ENCODE measurements at places on chromosomes 5 and 9.

- no peak for DNase-seq
Measured at GRCh38 chr9:6197330-6197729, 18.3 kb upstream of the IL33 start.

GRCh38 chr5:77869116-77869798 is 93.1 kb upstream of the TBCA start:
- no peak for DNase-seq

DNA sequence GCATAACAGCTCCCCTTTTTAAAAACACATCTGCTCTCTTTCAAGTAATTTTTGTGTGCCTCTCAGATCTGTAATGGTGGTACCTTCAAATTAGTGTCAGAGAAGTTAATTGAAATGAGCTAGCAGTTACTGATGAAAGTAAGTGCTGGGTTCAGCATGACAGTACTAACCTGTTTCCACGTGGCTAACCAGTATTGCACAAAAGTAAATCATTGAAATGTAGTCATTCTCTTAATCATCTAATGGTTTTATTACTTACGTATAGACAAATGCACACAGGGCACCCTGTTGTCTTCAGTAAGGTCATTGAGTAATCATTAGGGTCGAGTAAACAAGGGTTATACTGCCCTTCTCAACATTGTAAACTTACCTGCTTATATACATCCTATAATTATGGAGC is 157.8 kb upstream of the PRR16 start:
- DNase-seq = no peak

DNA sequence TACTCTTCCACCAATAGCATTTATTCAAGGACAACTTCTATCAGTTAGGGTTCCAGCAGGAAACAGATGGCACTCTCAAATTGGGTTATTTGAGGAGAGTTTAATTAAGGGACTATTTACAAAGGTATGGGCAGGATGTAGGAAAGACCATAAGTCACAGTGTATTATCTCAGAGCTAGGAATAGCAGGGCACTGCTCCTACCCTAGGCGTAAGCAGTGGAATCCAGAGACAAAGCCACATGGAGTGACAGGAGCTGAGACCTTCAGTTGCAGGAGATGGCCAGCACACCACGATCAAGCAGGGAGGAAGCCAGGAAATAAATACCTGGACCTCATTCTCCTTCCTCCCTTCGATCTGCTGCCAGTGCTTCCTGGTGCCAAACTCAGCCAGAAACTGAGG is 274.9 kb upstream of the SLC30A5 start:
- DNase-seq = no peak

DNA sequence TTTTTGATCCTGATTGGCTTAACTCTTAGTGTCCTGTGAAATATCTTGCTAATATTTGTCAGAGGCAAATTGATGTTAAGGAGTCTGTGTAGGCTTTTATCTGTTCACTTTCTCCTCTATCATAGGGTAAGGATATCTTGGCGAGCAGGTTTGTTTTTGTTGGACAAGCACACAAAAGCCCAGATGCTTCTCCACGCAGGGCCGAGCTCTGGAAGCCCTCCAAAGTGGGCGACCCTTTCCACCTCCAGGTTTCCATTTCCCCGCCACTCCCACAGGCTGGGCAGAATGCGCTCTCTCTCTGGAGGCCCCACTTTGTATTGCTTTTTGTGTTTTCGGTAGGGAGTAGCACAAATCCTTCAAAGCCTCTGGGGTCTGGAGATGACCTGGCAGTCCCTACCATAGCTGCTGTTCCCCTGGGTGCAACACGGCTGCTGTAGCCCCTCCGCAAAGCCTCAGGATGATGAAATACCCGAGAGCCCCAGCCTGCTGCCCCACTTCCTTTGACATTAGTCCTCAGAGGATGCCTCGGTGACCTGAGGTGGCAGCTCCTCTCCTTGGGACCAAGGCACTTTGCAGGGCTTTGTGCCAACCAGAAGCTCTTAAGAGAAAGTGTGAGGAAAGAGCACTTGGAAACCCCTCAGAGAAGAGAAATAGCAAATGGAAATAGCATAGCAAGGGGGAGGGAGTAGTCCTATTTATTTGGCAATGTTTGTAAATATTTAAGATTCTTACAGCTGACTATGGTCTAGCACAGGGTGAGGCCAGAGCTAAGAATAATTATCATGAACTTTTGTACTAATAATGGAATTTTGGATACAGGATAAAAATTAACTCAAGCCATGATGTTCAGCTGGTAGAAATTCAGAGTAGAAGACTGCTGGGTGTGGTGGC is 122.8 kb downstream of the ARHGEF28 start:
- DNase-seq = peak; percentile 79

DNA sequence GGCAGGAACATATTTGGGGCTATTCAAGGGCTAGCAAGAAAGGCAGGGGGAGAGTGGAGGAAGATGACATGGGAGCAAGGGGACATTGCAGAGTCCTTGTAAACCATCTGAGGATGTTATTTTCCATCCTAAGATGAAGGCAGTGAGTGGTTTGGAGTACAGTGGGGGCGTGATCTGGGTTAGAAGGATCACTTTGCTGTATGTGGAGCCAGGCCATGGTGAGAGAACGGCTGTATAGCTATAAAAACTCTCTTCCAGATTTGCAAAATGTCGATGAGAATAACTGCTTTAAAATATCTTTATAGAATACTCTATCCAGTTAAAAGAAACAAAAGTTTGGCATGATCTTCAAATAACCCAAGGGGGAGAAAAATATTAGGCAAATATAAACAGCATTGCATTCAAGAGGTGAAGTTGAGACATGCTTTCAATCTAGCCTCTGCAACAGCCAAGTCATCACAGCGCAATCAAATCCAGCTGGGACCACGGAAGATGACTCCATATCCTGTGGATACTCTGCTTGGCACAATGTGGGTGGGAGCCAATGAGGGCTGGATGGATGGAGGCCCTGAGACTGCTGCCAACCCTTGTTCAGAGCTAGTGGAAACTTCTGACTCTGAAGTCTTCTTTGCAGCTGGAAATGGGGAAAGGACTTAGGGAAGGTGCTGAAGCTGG is 111.5 kb upstream of the BASP1 start:
- DNase-seq = no peak

DNA sequence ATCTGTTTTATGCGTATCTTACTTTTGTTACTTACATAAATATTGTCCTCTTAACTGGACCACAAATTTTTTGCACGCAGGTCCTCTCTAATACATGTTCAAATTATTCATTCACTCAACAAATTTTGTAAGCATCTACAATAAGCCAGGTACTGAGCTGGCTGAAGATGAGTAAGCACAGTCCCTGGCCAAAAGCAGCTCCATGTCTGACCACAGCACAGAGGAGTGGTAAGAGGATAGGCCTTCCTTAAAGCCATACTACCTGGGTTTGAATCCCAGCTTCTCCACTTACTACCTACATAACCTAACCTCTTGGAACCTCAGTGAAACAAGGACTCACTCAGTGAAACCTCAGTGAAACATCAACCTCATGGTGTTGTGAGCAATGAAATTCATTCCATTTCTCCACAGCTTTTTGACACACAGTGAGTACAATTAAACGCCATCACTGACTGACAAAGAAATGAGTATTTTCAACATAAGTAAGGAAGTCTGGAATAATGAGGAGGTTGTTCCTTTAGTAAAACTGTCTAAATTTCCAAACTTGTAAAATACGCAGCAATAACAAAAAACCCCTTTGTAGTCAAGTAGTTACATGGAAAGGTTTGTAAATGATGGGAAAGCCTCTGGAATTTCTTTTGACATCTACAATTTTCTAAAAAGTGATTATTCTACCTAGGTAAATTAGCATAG is 15.0 kb downstream of the PTAR1 start:
- DNase-seq = no peak

DNA sequence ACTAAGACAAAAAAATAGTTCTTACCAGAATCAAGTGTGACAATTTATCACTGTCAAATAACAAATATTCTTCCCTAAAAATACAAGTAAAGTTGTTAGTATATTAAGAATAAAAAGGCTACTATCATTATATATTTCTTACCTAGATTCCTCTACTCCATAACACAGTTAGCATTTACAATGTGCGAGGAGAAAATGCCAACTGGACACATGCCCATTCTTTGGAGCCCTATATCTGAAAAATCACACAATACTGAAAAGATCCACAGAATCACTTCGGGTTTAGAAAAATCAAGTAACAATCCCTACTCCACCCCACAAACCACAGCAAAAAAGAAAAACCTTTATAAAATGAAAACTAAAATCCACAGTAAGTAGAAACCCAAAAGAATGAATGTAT is 70.9 kb downstream of the PKD2L2 start:
- no peak for DNase-seq

DNA sequence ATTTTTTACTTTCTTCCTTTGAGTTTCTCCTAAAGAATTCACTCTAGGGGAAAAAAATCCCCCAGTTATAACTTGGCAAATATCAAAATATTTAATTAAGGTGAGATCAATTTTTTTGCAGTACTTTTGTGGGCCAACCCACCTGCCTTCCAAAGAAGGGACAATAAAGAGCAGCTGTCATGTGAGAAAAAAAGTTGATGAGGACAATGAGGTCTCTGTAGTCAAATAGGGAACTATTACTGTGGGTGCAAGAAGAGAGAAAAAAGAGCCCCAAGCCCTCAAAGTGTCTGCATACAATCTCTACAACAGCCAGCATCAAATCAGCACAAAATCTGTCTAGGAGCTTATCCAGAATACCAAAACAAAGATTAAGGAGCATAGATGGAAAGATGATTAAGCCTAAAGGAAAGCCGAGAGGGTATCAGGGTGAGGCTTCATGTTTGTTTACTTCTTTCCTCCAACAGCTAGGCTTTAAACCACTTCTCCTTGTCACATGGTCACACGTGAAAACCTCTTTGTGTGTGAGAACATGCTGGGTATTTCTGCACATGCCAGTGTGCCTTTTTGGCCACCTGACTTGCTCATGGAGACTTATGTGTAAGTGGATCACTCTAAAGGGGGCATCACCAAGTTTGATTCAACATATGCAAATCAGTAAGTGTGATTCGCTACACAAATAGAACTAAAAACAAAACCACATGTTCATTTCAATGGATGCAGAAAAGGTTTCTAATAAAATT is 19.2 kb upstream of the FYB1 start:
- DNase-seq = no peak

- no peak for DNase-seq
Measured at GRCh38 chr9:131589124-131589711, 43.9 kb downstream of the PRRT1B start.

DNA sequence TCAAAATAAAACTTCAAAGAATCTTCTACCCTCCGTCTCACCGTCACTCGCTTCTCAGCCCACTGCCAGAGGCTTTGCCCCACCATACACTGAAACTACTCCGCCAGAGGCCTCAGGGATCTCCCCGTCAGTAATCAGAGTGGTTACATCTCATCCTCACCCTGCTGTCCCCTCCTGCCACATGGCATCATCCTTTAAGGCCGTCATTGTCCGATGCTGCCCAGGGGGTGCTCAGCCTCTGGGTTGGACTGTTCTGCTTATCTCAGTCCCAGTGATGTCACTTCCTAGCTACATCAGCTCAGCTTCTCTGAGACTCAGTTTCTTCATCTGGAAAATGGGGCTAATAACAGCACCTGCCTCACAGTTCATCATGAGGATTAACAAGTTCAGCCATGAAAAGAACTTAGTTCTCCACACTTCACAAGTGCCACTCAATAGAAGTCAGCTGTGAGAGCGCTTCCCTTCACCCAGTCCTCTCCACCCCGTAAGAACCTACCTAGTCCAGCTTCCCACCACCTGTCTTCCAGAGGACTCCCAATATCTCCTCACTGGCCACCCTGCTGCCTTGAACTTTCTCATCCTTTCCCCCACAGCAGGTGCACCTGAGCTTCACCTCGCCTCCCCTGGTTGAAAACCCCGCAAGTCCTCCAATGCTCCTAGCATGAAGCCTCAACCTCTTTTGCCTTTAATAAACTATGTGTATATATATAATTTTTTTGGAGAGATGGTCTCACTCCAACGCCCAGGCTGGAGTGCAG is 2.8 kb upstream of the IL3 start:
- DNase-seq = no peak

- DNase-seq = peak; percentile 8
Measured at GRCh38 chr9:74499111-74499601, 2.0 kb downstream of the RORB start.

- DNase-seq = peak; percentile 41
Measured at GRCh38 chr5:100479079-100479688, 56.0 kb upstream of the FAM174A start.

DNA sequence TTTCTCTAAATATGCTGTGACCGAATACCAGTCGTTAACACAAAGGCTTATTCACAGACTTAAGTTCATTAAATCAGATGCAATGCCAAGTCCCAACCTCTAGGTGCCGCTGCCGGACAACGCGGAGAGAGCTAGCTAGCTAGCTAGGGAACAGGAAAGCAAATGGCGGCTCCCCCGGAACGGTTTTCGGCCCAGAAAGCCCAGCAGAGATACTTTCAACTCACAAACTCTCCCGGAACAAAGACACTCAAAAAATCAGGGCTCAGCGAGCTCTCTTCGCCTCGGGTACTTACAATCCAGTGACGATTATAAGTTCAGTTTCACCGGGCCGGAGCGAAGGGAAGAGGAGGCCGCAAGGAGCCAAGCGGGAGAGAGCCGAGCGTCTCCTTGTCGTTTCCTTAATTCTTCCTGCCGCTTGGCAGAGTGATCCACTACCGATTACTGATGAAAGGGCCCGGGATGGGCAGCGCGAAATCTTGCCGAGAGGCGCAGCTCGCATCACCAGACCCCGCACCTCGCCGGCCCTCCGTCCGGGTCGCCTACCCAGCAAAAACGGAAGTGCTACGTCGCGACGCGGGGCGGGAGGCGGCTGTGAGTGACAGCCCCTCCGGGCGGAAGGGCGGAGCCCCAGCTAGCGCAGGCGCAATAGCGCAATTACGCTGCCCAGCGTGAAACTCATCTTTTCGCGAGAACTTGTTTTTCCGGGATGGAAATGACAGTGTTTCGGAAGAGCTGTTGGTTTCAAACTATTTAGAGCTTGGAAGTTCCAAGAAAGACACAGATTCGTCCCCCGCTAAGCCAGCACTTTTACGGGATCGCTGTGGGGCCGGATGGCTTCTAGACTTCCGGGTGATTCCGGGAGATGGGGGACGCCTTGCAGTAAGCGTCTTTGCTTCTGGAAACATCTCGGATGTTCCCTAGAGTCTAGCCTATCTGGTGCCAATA is at the start of gene TAF7:
Gene TAF7 (minus strand): TSS at position 560 of the 945 bp plus-strand sequence. CDS start 740 bp downstream, outside the sequence.
- DNase-seq = peak; percentile 96

DNA sequence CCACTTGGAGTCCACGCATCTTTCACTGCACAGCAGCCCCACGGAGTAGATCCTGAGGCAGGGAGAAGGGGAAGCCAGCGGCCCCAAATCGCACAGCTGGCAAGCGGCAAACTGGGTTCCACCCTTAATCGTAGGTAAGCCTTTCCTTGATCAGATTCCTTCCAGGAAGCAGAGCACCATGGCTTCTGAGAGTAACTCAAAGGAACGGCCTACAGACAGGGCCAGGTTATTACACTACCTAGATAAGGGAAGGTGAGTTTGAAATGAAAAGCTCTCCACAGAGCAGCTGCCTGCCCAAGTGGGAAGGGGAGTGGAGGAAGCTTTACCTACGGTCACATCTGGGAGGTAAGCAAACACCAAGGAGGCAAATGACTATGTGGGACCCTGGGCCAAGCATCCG is 7.9 kb downstream of the DAP start:
- DNase-seq = no peak

GRCh38 chr5:14895301-14895700 is 23.7 kb upstream of the ANKH start:
- no peak for DNase-seq

Data from cardiac muscle cell (in vitro differentiated cells and primary cell).